ENCODE measurements at places on chromosomes 2 and 18.

DNA sequence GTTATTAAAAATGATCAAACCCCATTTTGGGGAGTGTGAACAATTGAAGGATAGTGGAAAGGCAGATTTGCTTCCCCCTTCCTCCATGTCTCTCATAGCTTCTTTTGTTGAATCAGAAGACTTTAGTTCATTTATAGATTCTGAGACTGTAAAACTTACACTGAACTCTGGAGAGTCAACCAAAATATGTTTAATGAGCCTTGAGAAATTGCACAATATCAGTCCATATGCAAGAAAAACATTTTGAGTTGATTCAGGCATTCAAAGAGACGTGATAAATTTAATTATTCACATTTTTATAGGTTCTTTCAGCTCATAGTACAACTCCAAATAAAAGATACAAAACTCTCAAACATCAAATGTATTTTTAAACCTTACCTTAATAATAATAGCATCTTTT lies 354.4 kb upstream of the SPRED2 start:
- DNase-seq: no peak

DNA sequence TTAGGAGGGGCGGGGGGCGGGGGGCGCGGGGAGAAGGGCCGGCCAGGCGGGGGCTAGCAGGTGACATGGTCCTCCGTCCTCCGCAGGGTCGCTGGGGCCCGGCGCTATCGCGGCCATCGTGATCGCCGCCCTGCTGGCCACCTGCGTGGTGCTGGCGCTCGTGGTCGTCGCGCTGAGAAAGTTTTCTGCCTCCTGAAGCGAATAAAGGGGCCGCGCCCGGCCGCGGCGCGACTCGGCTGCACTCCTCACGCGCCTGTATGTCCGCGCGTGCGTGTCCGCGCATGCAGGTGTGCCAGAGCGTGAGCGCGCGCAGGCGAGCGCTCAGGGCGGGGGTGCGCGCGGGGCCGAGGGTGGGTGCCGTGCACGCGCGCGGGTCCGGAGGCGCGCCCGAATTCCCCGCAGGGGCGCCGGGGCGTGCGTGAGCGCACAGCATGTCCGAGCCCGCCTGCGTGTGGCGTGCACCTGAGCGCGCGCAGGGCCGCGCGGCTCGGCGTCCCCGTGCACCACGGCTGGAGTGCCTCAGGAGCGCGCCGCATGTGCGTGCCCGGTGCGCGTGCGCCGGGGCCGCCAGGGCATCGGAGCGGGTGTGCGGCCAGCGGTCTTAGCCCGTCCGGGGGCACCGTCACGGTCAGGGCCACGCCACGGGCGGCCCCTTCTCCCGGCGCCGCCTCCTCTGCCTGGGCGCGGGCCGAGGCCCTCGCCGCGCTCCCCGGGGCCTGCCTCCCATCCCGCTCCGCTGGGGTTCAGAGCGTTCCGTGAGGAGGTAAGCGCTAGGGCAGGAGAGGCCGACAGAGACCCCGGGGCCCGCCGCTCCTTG lies 6.3 kb downstream of the SNORC start:
- peak; percentile 46 for DNase-seq

- DNase-seq: no peak
Observed at GRCh38 chr2:139864821-139865302, 1084.7 kb upstream of the NXPH2 start.

DNA sequence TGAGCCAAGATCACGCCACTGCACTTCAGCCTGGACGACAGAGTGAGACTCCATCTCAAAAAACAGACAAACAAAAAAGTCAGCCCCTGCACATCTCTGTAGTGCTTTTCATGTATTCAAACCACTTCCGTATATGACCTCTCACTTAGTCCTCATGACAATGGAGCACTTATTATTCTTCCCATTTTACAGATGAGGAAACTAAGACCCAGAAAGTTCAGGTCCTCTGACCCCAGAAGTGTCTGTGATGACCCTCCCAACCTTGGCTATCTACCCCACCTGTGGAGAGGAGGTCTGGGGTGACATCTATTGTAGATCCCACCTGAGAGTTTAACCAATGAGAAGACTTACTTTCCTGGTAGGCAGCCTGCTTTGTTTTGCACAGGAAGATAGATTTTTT lies 21.6 kb upstream of the MAPRE3 start:
- DNase-seq: no peak

- DNase-seq: no peak
Observed at GRCh38 chr2:222479859-222480258, 55.5 kb downstream of the SGPP2 start.

GRCh38 chr2:217383620-217384019 lies 523.8 kb upstream of the TNP1 start:
- no peak for DNase-seq

GRCh38 chr2:221518201-221518934 lies 53.7 kb downstream of the EPHA4 start:
- peak; percentile 75 for DNase-seq

DNA sequence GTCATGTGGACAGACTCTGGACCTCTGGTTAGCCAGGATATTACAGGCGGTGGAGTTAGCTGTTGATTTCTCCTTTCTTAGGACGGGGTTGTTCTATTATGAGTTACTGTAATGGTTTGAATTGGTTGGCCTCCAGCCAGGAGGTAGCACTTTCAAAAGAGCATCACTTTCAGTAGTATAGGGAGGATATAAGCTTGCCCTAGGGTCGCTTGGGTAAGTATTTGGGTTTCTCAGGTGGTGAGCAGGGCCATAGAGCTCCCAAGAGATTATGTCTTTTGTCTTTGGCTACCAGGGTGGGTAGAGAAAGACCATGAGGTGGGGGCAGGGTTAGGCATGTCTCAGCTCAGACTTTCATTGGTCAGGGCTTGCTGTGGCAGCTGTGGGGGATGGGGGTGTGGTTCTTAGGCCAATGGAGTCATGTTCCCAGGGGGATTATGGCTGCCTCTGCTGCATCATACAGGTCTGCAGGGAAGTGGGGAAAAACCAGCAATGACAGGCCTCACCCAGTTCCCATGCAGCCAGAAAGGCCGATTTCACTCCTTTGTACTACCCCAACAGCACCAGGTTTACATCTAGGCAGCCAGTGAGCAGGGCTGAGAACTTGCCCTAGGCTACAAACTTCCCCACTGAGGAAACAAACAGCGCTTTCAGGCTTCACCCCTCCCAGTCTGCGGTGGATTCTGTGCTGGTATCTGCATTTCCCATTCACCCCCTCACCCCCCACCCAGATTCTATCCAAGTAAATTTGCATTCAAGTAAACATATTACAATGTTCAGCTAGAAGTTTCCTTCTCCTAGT lies 89.4 kb upstream of the SLC38A11 start:
- DNase-seq: no peak

- DNase-seq: no peak
Observed at GRCh38 chr2:187013058-187013457, 164.1 kb upstream of the ZSWIM2 start.

DNA sequence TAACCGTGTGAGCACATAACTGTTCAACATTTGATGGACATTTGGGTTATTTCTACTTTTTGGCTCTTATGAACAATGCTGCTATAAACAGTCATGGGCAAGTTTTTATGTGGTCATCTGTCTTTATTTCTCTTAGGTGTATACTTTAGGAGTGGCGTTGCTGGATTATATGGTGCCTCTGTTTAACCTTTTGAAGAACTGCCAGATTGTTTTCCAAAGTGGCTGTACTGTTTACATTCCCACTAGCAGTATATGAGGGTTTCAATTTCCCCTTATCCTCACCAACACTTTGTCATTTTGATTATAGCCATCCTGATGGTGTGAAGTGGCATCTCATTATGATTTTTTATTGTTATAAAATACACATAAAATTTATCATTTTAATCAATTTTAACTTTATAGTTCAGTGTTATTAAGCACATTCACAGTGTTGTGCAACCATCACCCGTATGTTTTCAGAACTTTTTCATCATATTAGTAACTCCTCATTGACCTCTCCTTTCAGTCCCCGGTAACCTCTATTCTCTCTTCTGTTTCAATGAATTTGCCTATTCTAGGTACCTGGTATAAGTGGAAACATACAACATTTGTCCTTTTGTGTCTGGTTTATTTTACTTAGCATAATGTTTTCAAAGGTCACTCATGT lies 55.4 kb downstream of the EML4 start:
- no peak for DNase-seq

GRCh38 chr2:237731663-237732062 lies 66.9 kb upstream of the RBM44 start:
- DNase-seq: peak; percentile 83

DNA sequence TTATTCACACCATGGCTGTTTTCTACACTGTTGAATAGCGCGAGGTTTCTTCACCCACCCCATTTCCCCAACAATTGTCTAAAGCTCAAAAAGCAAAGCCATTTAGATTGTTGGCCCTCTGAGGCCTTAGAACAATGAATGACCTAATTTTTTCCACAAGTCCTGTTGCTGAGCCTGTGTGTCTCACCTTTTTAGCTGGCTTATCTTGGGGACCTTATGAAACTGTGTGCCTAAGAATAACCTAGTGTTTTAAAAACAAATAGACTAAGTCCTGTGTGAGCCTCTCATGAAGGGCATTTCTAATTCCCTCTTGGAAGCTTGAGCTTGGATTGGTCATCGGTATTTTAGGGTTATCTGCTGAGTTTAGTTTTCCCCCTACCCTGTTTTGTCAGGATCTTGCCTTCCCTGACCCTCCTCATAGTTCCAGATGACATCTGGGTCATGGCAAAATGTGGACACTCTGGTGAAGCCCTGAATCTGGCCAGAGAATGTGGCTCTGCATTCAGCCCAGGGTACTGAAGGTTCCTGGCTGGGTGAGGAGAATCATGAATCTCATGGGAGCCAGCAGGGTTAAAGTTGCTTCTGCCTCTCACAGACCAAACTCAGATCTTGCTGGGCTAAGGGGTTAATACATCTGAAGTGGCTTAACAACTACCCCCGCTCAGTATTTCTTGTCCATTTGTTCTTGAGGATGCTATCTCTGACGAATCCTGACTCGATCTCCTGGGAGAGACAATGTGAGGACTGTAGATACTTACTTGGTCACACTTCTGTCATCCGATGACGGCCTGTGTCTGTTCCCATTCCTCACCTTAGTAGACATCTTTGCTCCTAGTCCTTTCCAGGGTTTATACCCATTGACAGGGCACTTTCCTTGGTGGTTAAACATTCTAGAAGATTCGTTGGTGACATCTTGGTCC lies 104.2 kb upstream of the MAP4K3 start:
- peak; percentile 76 for DNase-seq

GRCh38 chr18:50186385-50186784 lies 8.6 kb downstream of the MYO5B start:
- DNase-seq: no peak

DNA sequence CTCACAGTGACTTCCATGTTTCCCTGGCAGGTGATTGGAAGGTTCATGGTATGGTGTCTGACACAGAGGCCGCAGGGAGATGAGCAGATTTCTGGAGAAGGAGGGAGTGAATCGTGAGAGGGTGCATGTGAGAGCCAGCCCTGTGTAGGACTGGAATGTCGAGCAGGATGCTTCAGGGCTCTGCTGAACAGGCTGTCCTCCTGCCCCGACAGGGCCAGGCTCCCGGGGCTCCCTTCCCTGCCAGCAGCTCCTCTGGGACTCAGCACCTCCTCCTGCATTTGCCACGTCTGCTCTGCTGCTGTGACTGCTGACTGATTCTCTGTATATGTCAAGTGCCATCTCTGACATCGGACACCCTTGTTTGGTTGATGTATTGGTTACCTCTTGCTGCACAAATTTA lies 38.5 kb upstream of the INHBB start:
- no peak for DNase-seq

GRCh38 chr2:4551691-4552474 lies 848.5 kb downstream of the DCDC2C start:
- DNase-seq: no peak

- DNase-seq: no peak
Observed at GRCh38 chr18:11740461-11740860, 51.4 kb downstream of the GNAL start.

- no peak for DNase-seq
Observed at GRCh38 chr2:207240649-207241048, 74.9 kb upstream of the KLF7 start.

GRCh38 chr18:79227621-79228020 lies 158.4 kb downstream of the ATP9B start:
- DNase-seq: no peak

DNA sequence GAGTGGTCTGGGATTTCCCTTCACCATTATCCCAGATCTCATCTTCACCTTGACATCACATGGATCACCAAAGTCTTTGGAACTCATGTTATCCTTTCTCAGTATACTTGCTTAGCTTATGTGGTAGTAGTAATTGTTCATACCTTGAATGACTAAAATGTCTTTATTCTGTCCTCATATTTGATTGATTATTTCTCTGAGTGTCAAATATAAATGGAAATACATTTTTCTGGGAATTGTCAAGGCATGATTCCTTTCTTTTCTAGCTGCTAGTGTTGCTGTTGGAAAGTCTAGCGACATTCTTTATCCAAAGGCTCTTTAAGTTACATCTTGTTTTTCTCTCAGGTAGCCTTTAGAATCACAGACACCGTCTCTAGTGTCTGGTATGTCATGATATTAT lies 334.4 kb downstream of the CMPK2 start:
- no peak for DNase-seq

GRCh38 chr2:105959357-105959756 lies 214.6 kb downstream of the NCK2 start:
- DNase-seq: no peak

DNA sequence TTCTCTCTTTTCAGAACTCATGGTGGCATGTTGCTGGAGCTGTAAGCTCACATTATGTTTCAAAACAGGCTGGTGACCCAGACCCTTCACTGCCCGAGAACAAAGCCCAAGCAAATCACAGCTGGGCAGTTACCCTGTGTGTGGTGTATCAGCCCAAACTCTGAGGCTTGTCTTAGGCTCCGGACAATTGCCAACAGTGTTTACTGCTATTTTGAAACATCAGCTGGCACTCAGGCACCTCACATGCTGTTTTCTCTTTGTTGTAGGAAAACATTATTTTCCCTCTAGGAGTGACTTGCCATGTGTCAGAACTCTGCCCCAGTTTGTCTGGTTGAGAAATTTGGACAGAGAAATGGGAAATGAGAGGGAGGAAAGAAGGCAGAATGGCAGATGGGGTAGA lies 237.6 kb upstream of the APCDD1 start:
- DNase-seq: no peak

DNA sequence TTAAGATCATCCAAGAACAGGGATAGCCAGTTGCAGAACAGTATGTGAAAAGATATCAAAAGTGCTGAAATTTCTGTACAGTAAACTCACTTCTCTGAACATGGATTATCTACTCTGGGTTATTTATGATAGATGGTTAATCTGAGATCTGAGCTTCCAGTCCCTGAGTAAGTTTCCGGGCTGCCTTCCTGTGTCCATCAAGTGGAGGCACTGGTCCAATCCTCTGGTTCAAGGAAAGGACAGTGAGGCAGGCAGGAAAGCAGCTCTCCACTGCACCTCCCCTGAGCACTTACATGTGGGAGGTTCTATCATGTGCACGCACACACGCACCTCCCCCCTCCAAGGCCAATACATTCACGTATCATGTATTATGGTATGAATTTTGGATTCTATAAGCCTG lies 32.5 kb downstream of the GPR45 start:
- peak; percentile 83 for DNase-seq

GRCh38 chr18:79799619-79800370 lies 2.1 kb downstream of the KCNG2 start:
- DNase-seq: no peak

DNA sequence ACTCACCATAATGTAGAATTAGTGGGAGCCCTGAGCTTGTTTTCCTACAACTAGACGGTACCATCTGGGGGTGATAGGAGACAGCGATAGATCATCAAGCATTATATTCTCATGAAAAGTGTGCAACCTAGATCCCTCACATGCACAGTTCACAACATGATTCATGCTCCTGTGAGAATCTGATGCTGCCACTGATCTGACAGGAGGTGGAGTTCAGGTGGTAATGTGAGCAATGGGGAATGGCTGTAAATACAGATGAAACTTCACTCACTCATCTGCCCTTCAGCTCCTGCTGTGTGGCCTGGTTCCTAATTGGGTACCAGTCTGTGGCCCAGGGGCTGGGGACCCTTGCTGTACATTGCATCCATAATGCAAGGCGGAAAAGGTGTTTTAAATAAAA lies 60.7 kb downstream of the USP34 start:
- DNase-seq: no peak

All from dermis blood vessel endothelial cell (primary cell).